ENCODE measurements at places on chromosomes 7 and 10.

DNA sequence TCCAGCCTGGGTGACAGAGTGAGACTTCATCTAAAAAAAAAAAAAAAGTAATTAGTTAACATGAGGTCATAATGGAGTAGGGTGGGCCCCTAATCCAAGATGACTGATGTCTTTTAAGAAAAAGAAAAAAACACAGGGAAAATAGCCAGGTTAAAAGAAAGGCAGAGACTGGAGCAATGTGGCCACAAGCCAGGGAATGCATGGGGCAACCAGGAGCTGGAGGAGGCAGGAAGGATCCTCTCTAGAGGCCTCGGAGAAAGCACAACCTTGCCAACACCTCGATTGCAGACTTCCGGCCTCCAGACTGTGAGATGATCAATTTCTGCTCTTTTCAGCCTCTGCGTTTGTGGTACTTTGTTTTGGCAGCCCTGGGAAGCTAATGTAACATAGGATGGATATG lies 121.5 kb downstream of the ITIH5 start:
- DNase-seq: no peak

DNA sequence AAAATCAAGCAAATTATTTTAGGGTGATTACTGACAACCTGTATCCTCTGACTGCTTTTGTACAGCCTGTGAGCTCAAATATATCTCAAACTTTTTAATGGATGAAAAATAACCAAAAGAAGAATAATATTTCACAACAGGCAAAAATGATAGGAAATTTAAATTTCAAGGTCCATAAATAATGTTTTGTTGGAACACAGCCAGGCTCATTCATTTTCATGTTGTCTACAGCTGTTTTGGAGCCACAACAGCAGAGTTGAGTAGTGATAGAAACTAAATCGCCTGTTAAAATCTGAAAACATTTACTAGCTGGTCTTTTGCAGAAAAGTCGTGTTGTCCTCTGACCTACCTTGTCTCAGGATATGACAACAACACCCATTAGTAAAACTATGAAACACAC lies 75.9 kb downstream of the GLI3 start:
- DNase-seq: no peak

DNA sequence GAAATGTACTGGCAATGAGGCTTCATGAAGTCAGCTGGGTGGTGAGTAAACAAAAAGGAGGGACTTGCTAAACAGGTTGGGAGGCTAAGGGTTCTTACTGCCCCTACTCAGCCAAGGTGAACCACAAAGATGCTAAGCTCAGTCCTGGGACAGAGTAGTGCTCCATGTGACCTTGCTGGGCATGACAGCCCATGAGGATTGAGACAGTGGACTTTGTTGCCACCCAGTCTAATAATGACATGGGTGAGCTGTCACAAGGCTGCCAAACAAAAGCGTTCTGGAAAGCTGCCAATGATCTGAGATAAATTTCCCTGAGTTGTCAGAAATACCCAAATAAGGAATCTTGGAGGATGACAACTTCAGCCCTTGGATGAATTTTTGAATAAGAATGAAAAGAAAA lies 75.2 kb downstream of the CLEC2L start:
- DNase-seq: no peak

- DNase-seq: no peak
Observed at GRCh38 chr7:86643561-86644281, at the start of gene GRM3. TSS of gene GRM3 (plus strand) at chr7:86643909. CDS start at chr7:86765146, 121,237 bp downstream.

GRCh38 chr7:121081327-121081936 lies 92.9 kb downstream of the CPED1 start:
- no peak for DNase-seq

All from CD4-positive, alpha-beta T cell treated with Interleukin-17A for 4 hours (primary cell).